ENCODE measurements at places on chromosomes 7 and 10. TPM values are rescaled to one million over a fixed set of nuclear protein-coding genes. Genes with fewer than 3 reads are reported as not detected.

LRRN3 gene
- 1.0 TPM for total RNA-seq

DNA sequence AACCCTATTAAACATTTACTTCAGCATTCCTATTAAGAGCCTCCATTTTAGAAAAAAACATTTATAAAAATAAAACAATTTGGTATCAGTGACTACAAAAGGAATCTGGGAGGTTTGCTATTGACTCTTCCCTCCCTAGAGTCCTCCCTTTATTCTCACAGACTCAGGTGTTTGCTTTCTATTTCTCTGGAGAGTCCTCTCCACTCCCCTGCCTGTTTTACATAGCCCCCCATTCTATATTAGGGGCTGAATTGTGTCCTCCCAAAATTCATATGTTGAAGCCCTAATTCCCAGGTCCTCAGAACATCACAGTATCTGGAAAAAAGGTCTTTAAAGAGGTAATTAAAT lies 69.8 kb downstream of the COA1 start:
- H3K27ac ChIP-seq, result no peak overlapping the region
- H3K4me3 ChIP-seq, result no peak overlapping the region
- H3K36me3 ChIP-seq, result peaks cover 23% of the 10 kb centered on the region
- no peak for DNase-seq
- H3K27me3 ChIP-seq, result no peaks in the 10 kb centered on the region

DNA sequence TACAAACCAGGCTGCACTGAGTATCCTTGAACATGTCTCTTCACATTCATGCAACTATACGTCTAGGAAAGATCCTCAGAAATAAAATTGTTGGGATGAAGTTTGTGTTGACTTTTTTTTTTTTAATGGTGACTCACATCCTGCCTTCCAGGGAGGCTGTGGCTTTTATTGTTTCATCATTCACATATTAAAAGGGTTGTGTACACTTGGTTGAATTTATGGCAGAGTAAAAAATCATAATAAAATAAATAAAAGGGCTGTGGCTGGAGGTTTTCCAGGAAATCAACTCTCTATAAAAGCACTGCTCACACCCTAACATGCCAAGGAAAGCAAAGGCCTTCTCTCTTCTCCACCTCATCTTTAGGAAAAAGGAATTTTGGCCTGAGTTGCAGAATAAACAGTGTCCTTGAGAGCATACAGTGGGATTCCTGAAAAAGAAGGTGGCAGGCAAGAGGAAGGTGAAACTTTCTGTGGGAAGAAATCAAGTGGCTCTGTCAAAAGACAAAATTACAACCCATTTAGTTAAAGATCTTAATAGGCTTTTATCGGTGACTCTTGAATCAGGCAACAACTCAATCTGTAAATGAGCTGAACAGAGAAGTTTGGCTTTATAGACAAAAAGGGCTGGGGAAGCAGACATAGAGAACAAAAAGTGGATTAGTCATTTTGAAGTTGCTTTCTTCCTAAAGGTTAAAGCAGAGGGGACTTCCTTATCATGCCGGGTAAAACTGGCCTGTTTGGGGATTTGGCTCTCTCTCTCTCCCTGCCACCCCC lies 41.6 kb upstream of the FHIP2A start:
- no peak for DNase-seq
- H3K4me1 ChIP-seq, result no peaks in the 10 kb centered on the region

SPDYE1 gene
- not detected for total RNA-seq

GRCh38 chr7:117808341-117808757 lies 64.9 kb downstream of the CTTNBP2 start:
- no peak for DNase-seq
- H3K27me3 ChIP-seq, result no peaks in the 10 kb centered on the region
- H3K27ac ChIP-seq, result peak overlapping the region; percentile 35
- no peaks in the 10 kb centered on the region for H3K36me3 ChIP-seq

TSPAN13 gene
- 18.7 TPM for total RNA-seq

KLLN gene
- 0.61 TPM for total RNA-seq

DNA sequence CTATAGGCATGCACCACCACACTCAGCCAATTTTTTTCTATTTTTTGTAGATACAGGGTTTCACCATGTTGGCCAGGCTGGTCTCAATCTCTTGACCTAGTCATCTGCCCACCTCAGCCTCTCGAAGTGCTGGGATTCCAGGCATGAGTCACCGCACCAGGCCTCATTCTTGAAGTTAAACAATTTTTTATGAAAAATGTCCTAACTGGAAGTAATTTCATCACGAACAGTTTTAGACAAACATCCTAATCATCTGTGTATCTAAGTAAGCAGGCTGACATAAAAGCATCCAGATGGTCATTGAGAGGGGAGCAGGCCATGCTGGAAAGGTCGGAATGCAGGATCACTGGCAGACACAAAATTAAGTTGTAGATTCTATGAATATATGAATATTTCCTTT lies 269.1 kb downstream of the ZMYND11 start:
- no peaks in the 10 kb centered on the region for H3K27me3 ChIP-seq
- H3K27ac ChIP-seq, result no peak overlapping the region
- DNase-seq, result no peak
- H3K4me3 ChIP-seq, result no peak overlapping the region
- peaks cover 11% of the 10 kb centered on the region for H3K36me3 ChIP-seq

CADPS2 gene
- total RNA-seq, result 8.1 TPM

CALCR gene
- total RNA-seq, result 0.44 TPM

GRCh38 chr10:72260976-72261783 lies 12.5 kb upstream of the DDIT4 start:
- H3K27me3 ChIP-seq, result no peaks in the 10 kb centered on the region
- H3K36me3 ChIP-seq, result no peaks in the 10 kb centered on the region
- DNase-seq, result no peak
- H3K4me1 ChIP-seq, result peaks cover 20% of the 10 kb centered on the region
- H3K4me3 ChIP-seq, result peak overlapping the region; percentile 81
- H3K27ac ChIP-seq, result no peak overlapping the region

OR6V1 gene
- not detected for total RNA-seq

GRCh38 chr7:141654551-141654950 lies 47.4 kb downstream of the DENND11 start:
- H3K4me3 ChIP-seq, result no peak overlapping the region
- peaks cover 16% of the 10 kb centered on the region for H3K36me3 ChIP-seq
- H3K27me3 ChIP-seq, result no peaks in the 10 kb centered on the region
- H3K27ac ChIP-seq, result no peak overlapping the region
- no peaks in the 10 kb centered on the region for H3K4me1 ChIP-seq

DNA sequence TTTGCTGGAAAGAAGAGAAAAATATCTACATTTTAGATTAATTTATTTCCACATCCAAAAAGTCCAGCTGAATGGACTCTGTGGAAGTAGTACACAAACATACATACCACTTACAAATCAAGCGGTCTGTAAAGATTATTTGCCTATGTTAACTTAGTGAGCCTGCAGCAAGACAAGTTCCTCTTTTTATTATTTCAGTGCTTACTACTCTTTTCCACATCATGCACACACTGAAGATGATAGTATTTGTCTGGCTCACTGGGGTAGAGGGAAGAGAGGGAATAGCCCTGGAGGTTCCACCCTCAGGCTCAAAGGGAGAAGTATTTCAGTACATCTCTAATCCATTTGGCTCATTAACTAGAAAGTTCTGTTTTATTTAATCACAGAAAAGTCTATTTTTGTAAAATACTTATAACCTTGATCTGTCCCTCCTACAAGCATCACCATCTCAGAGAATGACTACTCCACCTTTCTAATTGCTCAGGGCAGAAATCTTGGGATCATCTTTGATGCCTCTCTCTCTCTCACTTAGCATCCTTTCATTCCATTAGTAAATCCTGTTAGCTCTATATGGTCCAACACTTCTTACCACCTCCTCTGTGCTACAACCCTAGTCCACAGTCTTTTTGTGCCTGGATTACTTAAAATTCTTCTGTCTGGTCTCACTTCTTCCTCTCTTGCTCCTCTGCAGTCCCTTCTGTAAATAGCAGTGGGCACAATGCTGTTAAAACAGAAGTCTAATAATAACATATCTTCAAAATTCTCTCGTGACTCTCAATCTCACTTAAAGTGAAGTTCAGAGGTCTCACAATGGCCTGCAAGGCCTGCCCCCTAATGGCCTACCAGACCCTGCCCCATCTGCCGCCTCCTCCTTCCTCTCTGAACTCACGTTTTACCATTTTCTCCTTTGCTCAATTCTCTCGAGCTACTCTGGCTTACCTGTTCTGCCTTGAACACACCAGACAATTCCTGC lies 64.3 kb upstream of the CCDC6 start:
- H3K4me1 ChIP-seq, result peaks cover 4% of the 10 kb centered on the region
- peaks cover 2% of the 10 kb centered on the region for H3K36me3 ChIP-seq
- no peak overlapping the region for H3K4me3 ChIP-seq
- DNase-seq, result peak; percentile 55
- H3K27ac ChIP-seq, result no peak overlapping the region

DNA sequence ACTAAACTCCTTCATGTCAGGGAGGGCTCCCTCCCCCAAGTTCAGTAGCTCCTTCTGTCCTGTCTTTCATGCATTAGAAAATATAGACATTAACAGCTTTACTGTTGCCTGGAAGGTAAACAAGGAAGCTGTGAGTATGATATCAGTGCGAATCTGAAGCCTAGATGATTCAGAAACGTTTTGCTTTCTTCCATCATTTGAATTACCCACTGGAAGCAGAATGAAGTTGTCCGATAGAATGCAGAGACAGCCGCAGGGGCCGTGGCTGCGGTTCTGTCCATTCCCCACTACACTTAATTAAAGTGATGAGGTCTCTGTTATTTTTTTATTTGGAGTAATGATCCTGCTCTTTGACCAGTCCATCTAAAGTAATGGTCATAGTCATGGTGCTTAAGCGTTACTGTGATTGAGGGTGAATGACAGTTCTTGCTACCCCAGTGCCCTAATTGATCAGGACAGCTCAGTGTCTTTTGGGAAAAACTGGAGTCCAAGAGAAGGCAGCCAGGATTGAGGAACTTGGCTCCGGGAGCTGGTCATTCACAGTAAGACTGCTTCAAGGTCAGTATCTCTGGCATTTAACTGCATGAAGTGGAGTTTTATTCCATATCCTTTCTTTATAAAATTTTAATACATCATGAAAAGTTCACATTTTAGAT lies 69.9 kb downstream of the PTPRE start:
- DNase-seq, result peak; percentile 4
- H3K36me3 ChIP-seq, result no peaks in the 10 kb centered on the region
- no peak overlapping the region for H3K4me3 ChIP-seq
- no peaks in the 10 kb centered on the region for H3K4me1 ChIP-seq
- no peaks in the 10 kb centered on the region for H3K27me3 ChIP-seq

- H3K4me1 ChIP-seq, result no peaks in the 10 kb centered on the region
- H3K36me3 ChIP-seq, result no peaks in the 10 kb centered on the region
- H3K27ac ChIP-seq, result no peak overlapping the region
- peak; percentile 46 for DNase-seq
Measured at GRCh38 chr10:31319602-31320549, 860 bp downstream of the ZEB1 start.

DNA sequence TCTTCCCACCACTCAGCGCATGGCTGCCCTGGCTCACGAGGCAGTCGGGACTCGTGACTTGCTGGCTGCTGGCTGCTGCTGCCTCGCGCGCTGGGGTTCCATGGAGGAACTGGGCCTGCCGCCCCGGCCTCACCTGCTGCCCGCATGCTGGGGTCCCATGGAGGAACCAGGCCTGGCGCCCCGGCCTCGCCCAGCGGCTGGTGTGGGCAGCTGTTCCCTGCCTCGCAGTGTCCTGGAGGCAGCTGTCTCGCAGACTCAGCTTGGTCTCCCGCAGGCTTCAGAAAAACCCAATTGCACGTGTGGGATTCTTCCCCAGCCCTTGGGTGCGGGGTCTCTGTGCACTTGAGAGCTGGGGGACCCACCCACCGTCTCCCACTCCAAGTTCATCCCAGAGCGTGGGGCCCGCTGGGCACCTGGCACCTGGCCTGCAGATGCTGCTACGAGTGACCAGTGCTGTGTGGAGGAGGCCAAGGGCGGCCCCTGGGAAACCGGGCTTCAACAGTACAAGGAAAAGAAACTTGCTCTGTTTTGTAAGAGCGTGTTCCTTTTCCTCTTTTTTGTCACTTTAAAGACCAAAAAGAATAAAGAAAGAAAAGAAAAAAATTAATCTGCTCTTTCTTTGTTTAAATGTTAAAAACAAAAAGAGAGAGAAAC lies 20.4 kb downstream of the PWWP2B start:
- no peaks in the 10 kb centered on the region for H3K27me3 ChIP-seq
- H3K27ac ChIP-seq, result no peak overlapping the region
- H3K4me3 ChIP-seq, result no peak overlapping the region
- no peaks in the 10 kb centered on the region for H3K36me3 ChIP-seq
- DNase-seq, result no peak

GRCh38 chr10:103636492-103636891 lies 143.0 kb downstream of the NEURL1 start:
- peak overlapping the region; percentile 5 for H3K4me3 ChIP-seq
- H3K36me3 ChIP-seq, result no peaks in the 10 kb centered on the region
- DNase-seq, result peak; percentile 78
- no peaks in the 10 kb centered on the region for H3K27me3 ChIP-seq
- H3K4me1 ChIP-seq, result peaks cover 17% of the 10 kb centered on the region
- no peak overlapping the region for H3K27ac ChIP-seq

IFIT2 gene
- 0.09 TPM for total RNA-seq

GRCh38 chr10:4770801-4771553 lies 55.0 kb upstream of the AKR1E2 start:
- H3K4me3 ChIP-seq, result no peak overlapping the region
- DNase-seq, result no peak
- no peak overlapping the region for H3K27ac ChIP-seq
- no peaks in the 10 kb centered on the region for H3K27me3 ChIP-seq
- no peaks in the 10 kb centered on the region for H3K36me3 ChIP-seq

DNA sequence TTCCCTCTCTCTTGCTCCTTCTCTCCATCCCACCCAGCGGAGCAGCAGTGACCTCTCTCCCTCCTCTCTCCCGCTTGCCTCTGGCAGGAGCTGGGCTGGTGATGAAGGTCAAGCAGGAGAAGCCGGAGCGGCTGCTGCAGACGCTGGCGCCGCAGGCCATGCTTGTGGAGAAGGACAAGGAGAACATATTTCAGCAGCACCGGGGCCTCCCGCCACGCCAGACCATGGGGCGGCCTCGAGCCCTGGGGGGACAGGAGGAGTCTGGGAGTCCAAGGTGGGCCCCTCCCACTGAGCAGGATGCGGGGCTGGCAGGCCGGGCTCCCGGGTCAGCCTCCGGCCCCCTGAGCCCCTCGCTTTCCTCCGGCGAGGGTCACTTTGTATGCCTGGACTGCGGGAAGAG lies 17.3 kb downstream of the ZNF775 start:
- no peaks in the 10 kb centered on the region for H3K27me3 ChIP-seq
- no peak overlapping the region for H3K27ac ChIP-seq
- H3K36me3 ChIP-seq, result peaks cover 43% of the 10 kb centered on the region
- H3K4me3 ChIP-seq, result peak overlapping the region; percentile 28
- DNase-seq, result no peak

GRCh38 chr10:31099664-31100063 lies 68.0 kb upstream of the ZNF438 start:
- H3K36me3 ChIP-seq, result no peaks in the 10 kb centered on the region
- H3K27ac ChIP-seq, result no peak overlapping the region
- H3K27me3 ChIP-seq, result no peaks in the 10 kb centered on the region
- no peak overlapping the region for H3K4me3 ChIP-seq
- no peaks in the 10 kb centered on the region for H3K4me1 ChIP-seq
- no peak for DNase-seq

GRCh38 chr10:25026463-25026862 lies 10.1 kb downstream of the THNSL1 start:
- H3K27me3 ChIP-seq, result no peaks in the 10 kb centered on the region
- DNase-seq, result no peak
- no peaks in the 10 kb centered on the region for H3K4me1 ChIP-seq

- H3K4me3 ChIP-seq, result no peak overlapping the region
- peak; percentile 14 for DNase-seq
- H3K27ac ChIP-seq, result no peak overlapping the region
- peaks cover 21% of the 10 kb centered on the region for H3K36me3 ChIP-seq
- H3K27me3 ChIP-seq, result no peaks in the 10 kb centered on the region
Measured at GRCh38 chr7:716222-716621, 10.3 kb upstream of the DNAAF5 start.
